Dermis microvascular lymphatic vessel endothelial cell (primary cell): ENCODE measurements at places on chromosomes 6 and 20. TPM values are rescaled to one million over a fixed set of nuclear protein-coding genes. Genes with fewer than 3 reads are reported as not detected.

DNA sequence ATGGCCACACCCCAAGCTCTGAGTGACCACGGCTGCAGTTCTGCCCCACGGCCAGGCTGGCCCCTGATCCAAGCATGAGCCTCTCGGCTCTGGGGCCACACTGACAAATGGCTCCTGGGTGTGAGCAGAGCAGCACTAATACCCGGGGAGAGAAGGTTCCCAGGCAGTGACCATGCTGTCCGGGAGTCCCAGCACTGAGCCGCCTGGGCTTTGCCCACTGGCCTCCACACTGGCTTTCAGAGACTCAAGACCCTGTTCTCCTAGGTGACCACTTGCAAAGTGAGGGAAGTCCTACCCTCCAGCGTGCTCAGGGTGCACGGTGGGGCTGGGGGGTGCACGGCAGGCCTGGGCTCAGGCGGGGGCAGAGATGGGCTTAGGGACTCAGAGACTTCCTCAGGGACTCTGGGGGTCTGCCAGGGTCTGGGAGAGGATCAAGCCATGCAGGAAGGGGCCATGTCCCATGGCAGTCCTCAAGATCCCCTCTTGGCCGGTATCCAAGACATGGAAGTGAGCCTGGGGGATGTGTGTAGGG lies 220.2 kb upstream of the RNF24 start:
- no peak for DNase-seq

- DNase-seq: no peak
Observed at GRCh38 chr6:85676086-85676729, 33.5 kb upstream of the SYNCRIP start.

DNA sequence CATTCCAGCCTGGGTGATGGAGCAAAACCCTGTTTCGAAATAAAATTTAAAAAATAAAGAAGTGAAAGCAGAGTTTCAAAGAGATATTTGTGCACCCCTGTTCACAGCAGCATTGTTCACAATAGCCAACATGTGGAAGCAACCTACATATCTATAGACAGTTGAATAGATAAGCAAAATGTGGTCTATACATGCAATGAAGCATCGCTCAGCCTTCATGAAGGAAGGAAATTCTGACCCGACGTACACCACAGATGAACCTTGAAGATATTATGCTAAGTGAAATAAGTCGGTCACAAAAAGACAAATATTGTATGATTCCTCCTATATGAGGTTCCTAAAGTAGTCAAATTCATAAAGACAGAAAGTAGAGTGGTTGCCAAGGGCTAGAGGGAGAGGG lies 6.5 kb upstream of the NCOA6 start:
- no peak for DNase-seq

DNA sequence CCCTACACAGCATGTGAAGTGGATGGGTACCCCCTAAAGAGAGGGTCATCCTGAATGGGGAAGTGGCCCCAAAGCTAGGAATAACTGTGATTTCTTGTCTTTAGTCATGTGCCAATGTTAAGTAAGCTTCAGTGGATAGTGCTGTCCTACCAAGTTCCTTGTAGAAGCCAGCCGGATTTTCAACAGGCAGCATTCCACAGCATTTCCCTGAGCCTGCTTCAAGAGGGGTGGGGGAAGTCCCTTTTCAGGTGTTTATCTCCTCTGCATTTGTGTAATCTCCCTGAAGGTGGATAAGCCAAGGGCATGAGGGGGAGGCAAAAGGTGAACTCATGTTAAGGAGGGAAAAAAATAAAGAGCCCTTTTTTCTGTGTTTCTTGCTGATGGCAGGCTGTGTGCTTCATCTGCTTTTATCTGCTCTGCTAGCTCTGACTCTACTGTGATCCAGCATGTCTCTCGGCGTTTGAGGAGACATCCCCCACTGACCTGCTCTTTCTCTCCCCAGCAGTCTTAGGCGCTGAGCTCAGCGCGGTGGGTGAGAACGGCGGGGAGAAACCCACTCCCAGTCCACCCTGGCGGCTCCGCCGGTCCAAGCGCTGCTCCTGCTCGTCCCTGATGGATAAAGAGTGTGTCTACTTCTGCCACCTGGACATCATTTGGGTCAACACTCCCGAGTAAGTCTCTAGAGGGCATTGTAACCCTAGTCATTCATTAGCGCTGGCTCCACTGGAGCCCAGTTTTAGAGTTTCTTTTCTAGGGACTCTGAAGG lies 1.9 kb downstream of the EDN1 start:
- no peak for DNase-seq

ADAM33 gene
- under 0.01 TPM in 1 of 2 replicates, not detected in the other for total RNA-seq

CEP250 gene
- total RNA-seq: 6.7 and 7.3 TPM in 2 replicates

CST7 gene
- not detected in 2 replicates for total RNA-seq

GNMT gene
- total RNA-seq: under 0.01 and 0.13 TPM in 2 replicates
